ENCODE measurements at places on chromosomes 1 and 21.

DNA sequence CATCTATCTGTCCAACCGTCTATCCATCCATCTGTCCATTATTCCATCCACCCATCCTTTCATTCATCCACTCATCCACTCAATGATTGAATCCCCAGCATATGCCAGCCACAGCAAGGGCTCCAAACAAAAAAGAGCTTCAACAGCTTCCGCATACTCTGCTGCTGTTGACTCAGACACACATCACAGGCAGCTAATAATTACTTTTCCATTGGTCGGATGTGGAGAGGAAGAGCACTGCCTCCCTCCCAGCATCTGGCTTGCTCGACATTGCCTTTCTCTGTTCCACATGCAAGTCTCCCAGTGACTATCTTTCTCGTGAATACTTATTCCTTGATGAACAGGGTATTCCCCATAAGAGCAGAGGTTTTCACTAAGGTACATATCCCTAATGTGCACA, 176.5 kb downstream of the HIVEP3 start:
- no peak for DNase-seq

- no peak for DNase-seq
Observed at GRCh38 chr21:19776076-19776475, 1222.1 kb upstream of the NCAM2 start.

GRCh38 chr1:118075116-118075515, 109.9 kb downstream of the SPAG17 start:
- no peak for DNase-seq

GRCh38 chr1:177208920-177209319, 38.2 kb downstream of the BRINP2 start:
- DNase-seq, result no peak

DNA sequence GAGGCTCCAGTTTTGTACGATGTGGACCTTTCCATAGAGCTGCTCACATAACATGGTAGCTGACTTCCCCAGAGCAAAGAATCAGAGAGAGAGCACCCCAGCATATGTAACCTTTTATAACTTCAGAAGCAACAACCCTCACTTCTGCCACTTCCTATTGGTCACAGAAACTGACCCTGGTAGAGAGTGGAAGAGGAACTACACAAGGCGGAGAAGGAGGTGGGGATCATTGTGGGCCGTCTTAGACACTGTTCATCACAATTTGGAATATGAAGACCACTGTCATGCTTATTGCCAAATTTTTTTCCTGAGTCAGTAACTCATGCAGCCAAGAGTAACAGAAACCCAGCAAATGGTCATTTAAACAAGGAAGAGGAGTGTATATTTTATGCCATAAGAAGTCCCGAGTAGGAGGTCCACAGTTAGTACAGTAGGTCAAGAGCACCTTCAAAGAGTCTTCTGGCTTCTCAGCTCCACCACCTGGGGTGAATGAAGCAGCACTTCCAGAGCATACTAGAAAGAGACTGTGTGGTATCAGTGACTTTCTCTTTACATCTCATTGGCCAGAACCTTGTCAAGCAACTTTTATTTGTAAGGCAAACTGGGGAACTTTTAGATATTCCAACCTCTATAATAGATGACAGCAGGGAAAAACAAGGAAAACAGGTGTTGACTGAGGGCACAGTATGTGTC, 71.8 kb downstream of the ODF2L start:
- no peak for DNase-seq

- DNase-seq, result no peak
Observed at GRCh38 chr21:32004291-32004690, 131.5 kb downstream of the HUNK start.

DNA sequence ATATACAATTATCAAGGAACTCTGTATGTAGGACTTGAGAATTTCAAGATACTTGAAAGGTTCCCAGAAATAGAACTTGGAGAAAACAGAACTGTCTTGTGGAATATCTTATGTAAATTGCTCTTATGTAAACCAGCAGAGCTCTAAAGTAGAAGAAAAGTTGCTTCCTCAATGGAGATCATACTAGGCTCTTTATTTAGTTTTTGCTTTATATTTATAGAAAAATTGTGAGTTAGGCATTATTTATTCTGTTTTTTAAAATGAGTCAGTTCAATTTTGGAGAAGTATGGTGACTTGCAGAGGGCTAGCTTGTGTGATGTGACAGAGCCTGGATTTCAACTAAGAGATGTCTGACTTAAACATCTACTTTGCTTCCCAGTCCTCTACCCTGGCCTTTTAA, 40.4 kb downstream of the ATP6V1G3 start:
- no peak for DNase-seq

DNA sequence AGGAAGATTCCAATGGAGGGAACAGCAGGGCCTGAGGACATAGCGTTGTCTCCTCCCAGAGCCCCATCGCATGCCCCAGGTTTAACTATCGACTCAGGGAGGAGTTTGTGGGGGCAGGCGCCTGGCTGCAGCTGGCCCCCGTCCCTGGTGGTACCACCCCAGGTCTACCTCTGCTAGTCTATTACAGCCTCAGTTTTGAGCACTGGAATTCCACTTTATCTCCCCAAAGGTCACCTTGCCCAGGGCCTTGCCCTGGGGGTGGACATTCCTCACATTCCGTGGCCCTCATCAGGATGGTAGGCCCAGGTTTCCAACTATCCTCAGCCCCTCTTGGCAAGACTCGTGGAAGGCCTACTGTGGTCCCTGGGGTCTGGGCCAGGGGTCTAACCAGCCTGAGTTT, 65.4 kb upstream of the SSBP3 start:
- DNase-seq, result no peak

GRCh38 chr1:229432905-229433304, 989 bp downstream of the ACTA1 start:
- no peak for DNase-seq

- no peak for DNase-seq
Observed at GRCh38 chr1:243293941-243294722, 38.3 kb downstream of the SDCCAG8 start.

Data from neuronal stem cell (in vitro differentiated cells).